ENCODE measurements at places on chromosomes 4 and X.

DNA sequence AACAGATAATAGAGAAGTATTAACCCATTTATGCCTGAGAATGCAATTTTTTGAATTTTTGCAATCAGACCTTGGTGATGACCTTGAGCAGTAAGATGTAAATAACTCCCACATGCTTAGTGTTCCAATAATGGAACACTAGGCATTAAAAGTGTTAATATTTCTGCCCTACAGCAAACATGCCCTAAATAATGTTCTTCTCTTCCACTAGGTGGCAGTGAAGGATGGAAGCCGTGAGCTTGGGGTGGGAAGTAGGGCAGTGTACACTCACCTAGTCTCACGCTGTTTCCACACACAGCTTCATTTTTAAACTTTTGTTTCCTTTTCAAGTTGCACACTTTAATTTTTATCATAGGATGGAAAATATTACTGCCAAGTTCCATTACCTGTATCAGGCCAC is 613.1 kb upstream of the HS3ST1 start:
- no peak overlapping the region for H3K27ac ChIP-seq
- no peak for DNase-seq
- H3K27me3 ChIP-seq, result no peaks in the 10 kb centered on the region
- no peaks in the 10 kb centered on the region for H3K4me1 ChIP-seq
- peaks cover 2% of the 10 kb centered on the region for H3K36me3 ChIP-seq
- no peak overlapping the region for H3K4me3 ChIP-seq

DNA sequence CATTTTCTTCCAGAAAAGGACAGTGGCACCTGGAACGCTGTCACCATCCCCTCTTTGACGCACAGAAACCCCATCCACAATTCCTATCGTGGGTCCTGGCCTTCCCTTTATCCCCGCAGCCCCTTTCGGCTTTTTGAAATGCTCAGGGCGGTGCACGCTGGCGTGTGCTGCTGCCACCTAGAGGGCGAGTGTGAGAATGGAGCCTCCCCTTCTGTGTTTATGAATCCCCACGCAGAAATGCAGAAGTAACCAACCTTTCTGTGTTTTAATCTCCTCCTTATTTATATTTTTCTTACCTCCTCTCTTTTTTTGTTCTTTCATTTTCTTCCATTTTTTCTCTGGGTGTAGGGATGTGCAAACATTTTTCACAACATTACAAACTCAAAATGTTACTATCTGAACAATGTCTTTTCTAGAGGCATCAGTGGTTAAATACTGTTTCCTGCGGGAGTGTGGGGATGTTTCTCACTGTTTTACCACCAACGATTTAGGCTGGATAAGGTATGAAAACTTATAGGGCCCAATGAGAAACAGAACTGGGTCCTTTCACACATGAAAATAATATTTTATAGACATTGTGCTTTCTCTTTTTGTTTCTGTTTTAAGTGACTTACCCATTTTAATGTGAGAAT is 50.0 kb downstream of the TMA16 start:
- peak; percentile 59 for DNase-seq
- H3K36me3 ChIP-seq, result no peaks in the 10 kb centered on the region
- H3K27ac ChIP-seq, result no peak overlapping the region
- no peak overlapping the region for H3K4me3 ChIP-seq
- peaks cover 2% of the 10 kb centered on the region for H3K4me1 ChIP-seq

DNA sequence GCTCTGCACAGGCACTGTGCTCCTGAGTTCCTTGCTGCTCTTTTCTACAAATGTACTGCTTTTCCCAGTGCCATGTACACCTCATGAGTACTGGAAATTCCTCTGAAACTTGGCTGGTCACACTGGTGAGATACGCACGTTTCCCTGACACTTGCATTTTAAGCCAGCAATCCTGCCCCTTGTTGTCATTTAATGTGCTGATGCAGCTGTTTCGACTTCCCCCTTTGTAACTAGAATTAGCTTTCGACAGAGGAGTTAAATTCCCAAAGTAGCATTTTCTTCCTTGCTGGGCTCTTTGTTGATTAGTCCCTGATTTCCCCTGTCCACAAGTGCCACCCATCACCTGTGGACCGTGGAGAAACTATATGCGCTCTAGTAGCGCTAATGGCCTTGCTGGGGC is 77.5 kb downstream of the IQCM start:
- no peak for DNase-seq
- H3K4me3 ChIP-seq, result no peak overlapping the region
- no peaks in the 10 kb centered on the region for H3K36me3 ChIP-seq
- H3K27me3 ChIP-seq, result no peaks in the 10 kb centered on the region
- no peak overlapping the region for H3K27ac ChIP-seq

- no peak for DNase-seq
- no peaks in the 10 kb centered on the region for H3K36me3 ChIP-seq
- H3K4me3 ChIP-seq, result no peak overlapping the region
- no peaks in the 10 kb centered on the region for H3K27me3 ChIP-seq
- no peak overlapping the region for H3K27ac ChIP-seq
These were observed 49.5 kb downstream of the FAM13A start for GRCh38 chr4:89007338-89007939.

DNA sequence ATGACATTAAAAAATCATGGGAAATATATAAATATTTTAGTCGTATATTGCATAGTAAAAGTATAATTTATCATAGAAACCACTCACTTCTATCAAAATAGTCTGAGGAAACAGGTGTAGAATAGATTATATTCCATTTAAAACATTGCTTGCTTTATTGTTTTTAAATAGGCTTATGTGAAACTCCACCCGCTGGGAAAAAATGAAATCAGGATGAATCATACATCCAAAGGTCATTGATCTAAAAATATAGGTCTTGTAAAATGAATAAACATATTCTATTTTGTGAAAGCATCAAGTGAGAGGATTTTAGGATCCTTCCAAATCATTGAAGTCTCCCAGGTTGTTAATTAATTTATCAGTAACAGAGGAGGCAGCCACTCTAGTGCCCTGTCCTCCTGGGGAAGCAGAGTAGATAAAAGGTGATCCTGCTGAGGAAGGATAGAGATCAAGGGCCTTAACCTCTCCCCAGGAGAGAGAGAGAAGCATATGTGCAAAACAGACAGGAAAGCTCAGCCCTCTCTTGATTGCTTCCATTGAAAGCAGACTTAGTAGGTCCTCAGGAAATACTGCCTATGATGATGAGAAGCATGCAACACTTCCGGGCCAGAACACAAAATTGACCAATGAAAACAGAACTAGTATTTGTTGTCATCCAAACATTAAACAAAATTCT is 96.8 kb upstream of the MAP9 start:
- H3K27ac ChIP-seq, result no peak overlapping the region
- H3K4me3 ChIP-seq, result no peak overlapping the region
- no peaks in the 10 kb centered on the region for H3K4me1 ChIP-seq

GRCh38 chr4:24229978-24230377 is 340.1 kb upstream of the PPARGC1A start:
- DNase-seq, result no peak
- H3K4me3 ChIP-seq, result no peak overlapping the region
- no peak overlapping the region for H3K27ac ChIP-seq
- no peaks in the 10 kb centered on the region for H3K4me1 ChIP-seq
- no peaks in the 10 kb centered on the region for H3K36me3 ChIP-seq

DNA sequence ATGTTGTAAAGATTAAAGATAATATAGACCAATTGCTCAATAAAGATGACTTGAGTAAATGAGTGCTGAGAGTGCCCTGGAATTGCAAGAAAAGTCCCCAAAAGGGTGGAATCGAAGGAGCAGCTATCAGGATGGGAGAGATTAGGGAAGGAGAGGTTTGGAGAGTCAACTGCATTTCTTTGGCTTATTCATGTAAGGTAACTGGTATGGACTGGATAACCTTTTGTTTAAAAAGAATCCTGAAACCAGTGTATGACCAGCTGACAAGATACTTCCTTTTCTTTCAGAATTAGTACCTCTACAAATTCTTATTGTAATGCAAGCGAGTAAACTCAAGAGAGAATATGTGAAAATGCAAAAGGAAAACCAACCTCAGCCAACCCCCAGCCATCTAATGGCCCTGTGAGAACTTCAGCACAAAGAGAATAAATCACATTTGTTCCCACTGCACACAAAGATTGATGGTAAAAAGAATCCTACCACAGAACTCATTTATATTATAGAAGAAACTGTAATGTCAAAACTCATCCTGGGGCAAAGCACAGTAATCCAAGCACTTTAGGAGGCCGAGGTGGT is 24.5 kb upstream of the SPP1 start:
- H3K27me3 ChIP-seq, result peaks cover 17% of the 10 kb centered on the region
- H3K4me3 ChIP-seq, result no peak overlapping the region
- H3K27ac ChIP-seq, result no peak overlapping the region
- no peak for DNase-seq

GRCh38 chrX:132584936-132585335 is 96.1 kb upstream of the MBNL3 start:
- H3K4me3 ChIP-seq, result no peak overlapping the region
- peaks cover 67% of the 10 kb centered on the region for H3K27me3 ChIP-seq
- no peaks in the 10 kb centered on the region for H3K36me3 ChIP-seq
- no peak overlapping the region for H3K27ac ChIP-seq
- no peaks in the 10 kb centered on the region for H3K4me1 ChIP-seq

- H3K4me1 ChIP-seq, result no peaks in the 10 kb centered on the region
- no peak overlapping the region for H3K4me3 ChIP-seq
- H3K27me3 ChIP-seq, result no peaks in the 10 kb centered on the region
- no peak overlapping the region for H3K27ac ChIP-seq
- no peaks in the 10 kb centered on the region for H3K36me3 ChIP-seq
- no peak for DNase-seq
These were observed 56.1 kb upstream of the MSX1 start for GRCh38 chr4:4803216-4803911.

DNA sequence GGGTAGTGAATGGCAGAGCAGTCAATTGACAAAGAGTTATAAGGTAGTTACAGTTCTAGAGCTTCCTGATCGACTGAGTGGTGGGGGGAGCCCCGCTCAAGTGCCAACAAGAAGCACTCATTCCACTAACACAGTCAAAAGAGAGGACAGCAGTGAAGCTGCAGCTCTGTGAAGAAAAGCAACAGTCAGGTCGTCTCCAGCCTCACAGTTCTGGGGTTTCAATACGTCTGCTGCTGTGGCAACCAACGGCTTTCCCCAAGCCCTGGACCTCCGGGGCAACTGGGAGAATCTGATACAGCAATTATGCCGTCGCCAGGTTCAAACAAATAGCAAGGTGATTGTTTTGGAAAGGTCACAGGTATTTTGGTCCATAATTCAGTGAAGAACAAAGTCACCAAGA is 30.8 kb downstream of the GPM6B start:
- H3K4me1 ChIP-seq, result no peaks in the 10 kb centered on the region
- H3K36me3 ChIP-seq, result no peaks in the 10 kb centered on the region
- no peak for DNase-seq
- H3K27ac ChIP-seq, result no peak overlapping the region
- peaks cover 18% of the 10 kb centered on the region for H3K27me3 ChIP-seq
- no peak overlapping the region for H3K4me3 ChIP-seq

DNA sequence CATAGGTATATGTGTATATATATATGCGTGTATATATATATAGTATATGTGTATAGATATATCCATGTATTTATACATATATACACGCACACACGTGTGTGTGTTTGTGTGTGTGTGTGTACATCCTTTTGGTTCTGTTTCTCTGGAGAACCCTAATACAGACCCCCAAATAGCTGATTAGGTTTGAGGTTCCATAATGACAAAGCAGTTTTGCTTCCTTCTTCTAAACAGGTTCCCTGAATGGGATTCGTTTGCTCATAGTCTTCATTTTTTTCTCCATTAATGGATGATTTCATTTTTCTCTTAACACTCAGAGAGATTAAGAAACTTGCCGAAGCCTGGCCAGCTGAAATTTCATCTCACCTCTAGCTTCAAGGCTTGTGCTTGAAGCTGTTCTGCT is 234.0 kb upstream of the BCOR start:
- H3K4me1 ChIP-seq, result no peaks in the 10 kb centered on the region
- H3K27ac ChIP-seq, result no peak overlapping the region
- H3K36me3 ChIP-seq, result no peaks in the 10 kb centered on the region

- H3K4me3 ChIP-seq, result no peak overlapping the region
- no peak for DNase-seq
- H3K27me3 ChIP-seq, result peaks cover 30% of the 10 kb centered on the region
- H3K27ac ChIP-seq, result no peak overlapping the region
- H3K36me3 ChIP-seq, result no peaks in the 10 kb centered on the region
These were observed 24.2 kb upstream of the CT47A1 start for GRCh38 chrX:121009764-121010163.

DNA sequence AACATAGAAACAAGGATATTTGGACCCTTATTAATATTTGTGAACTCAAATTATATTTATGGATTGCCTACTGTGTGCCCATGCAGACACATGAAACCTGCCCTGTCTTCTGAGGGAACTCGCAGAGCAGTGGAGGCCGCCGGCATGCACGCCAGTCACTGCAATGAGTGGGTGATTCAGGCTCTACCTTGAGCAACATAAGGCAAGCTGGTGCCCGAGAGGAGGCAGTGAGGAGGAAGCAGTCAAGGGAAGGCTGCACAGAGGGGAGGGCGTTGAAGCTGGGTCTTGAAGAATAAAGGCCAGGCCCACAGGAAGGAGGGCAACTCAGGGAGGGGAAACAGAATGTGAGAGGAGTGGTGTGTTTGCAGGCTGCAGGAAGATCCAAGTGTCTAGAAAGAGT is 52.8 kb downstream of the PPEF2 start:
- no peaks in the 10 kb centered on the region for H3K36me3 ChIP-seq
- H3K27ac ChIP-seq, result no peak overlapping the region
- H3K4me1 ChIP-seq, result peaks cover 16% of the 10 kb centered on the region
- peaks cover 24% of the 10 kb centered on the region for H3K27me3 ChIP-seq
- H3K4me3 ChIP-seq, result no peak overlapping the region

- no peaks in the 10 kb centered on the region for H3K4me1 ChIP-seq
- H3K36me3 ChIP-seq, result no peaks in the 10 kb centered on the region
- no peak overlapping the region for H3K27ac ChIP-seq
- no peak overlapping the region for H3K4me3 ChIP-seq
- DNase-seq, result no peak
These were observed 595.1 kb downstream of the STPG2 start for GRCh38 chr4:97548186-97548585.

GRCh38 chr4:101230801-101231426 is 116.4 kb downstream of the PPP3CA start:
- peaks cover 1% of the 10 kb centered on the region for H3K36me3 ChIP-seq
- no peak overlapping the region for H3K4me3 ChIP-seq
- no peak for DNase-seq

DNA sequence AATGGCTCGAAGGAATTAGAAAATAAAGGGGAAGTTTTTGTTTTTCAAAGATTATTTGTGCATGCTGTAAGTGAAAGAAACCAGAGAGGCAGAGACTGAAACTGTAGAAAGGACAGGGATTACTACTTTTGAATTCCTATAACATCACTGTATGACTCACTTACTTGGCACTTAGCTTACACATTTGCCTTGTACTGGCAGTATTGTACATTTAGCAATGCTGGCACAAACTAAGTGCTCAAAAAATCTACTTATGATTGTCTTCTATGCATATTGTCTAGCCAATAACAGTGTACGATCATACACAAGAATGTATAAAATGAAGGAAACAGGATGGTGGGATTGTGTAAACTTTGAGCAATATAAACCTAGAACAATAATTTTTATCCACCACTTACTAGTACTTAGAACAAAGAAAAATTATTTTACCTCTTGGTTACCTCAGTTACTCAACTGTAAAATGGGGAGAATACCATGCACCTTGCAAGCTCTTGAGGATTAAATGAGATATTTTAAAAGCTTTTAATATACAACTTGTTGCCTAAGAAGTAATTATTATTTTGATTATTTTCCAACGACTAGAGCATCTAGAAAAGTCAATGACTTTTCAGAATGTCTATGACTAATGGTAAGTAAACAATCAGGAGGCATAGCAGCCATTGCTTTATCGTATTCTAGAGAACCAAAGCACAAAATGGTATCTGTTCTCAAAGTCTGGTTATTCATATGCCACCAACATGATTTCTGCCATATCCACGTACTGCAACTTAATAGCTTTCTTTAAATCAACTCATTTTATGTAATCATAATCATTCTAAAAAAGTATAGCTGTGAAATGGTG is 4.7 kb downstream of the FAM120C start:
- no peak for DNase-seq
- H3K36me3 ChIP-seq, result peaks cover 20% of the 10 kb centered on the region
- H3K27me3 ChIP-seq, result peaks cover 6% of the 10 kb centered on the region

All from activated T-cell treated with anti-CD3 and anti-CD28 coated beads, Interleukin-2, amount 50 U/mL, for 72 hours (primary cell).